Activated CD4-positive, CD25-positive, alpha-beta regulatory T cell treated with anti-CD3 and anti-CD28 coated beads, Interleukin-2, amount 50 U/mL, for 72 hours (primary cell): ENCODE measurements at places on chromosomes 4 and X.

DNA sequence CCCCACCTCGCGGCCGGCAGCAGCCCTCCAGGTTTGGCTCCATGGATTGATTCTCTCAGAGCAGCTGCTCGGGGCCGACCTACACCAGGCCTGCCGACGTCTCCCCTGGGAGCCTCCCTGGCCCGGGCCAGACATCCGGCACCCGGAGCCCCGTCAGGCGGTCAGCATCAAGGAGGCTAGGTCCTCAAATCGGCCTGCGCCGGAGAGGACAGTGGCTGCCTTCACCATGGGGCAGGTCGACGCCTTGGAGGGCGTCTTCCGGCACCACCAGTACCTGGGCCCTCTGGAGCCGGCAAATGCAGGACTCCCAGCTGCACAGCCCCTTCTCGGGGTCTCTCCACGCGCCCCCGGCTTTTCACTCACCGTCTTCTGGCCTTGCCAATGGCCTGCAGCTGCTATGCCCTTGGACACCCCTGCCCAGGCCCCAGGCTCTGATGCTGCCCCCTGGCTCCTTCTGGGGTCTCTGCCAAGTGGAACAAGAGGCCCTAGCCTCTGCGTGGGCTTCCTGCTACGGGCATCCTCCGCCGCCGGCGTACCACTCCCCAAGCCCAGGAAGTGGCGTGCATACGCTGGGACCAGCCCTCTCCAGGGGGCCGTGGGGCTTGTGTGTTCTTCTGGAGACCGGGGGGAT, 341.8 kb downstream of the MAGEB5 start:
- DNase-seq: no peak

- DNase-seq: no peak
Measured at GRCh38 chrX:32825009-32825408, 386.3 kb downstream of the DMD start.

DNA sequence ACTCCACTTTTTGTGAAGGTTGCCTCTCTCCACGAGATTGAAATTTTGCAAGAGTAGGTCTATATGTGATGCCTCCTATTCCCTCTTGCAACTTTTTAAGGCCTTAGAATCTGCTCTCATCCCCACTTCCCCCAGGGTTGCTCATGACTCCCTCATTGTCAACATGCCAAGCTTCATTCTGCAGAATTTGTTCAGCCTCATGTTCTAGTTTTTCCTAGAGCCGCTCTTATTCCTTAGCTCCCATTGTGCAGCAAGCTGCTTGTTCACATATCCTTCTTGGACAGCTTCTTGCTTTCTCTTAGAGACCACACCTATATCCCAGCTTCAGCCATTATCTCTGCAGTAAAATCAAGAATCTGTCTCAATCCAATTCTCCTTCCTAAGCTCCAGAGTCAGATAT, 82.4 kb downstream of the CNGA2 start:
- no peak for DNase-seq

DNA sequence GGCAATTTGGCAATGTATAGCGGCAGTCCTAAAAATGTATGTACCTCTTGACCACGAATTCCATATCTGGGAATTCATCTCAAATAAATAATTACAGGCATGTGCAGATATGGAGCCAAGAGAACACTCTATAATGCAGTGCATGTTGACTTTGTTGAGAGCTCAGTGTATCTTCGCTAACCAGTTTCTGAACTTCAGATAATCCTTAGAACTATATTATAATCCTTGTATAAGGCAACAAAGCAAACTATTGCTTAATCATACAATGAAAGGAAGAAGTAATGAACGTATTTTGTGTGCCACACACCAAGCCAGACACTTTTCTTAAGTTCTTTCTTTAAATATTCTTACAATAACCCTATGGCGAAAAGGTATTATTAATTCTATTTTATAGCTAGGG, 168.5 kb downstream of the SMIM20 start:
- DNase-seq: no peak

DNA sequence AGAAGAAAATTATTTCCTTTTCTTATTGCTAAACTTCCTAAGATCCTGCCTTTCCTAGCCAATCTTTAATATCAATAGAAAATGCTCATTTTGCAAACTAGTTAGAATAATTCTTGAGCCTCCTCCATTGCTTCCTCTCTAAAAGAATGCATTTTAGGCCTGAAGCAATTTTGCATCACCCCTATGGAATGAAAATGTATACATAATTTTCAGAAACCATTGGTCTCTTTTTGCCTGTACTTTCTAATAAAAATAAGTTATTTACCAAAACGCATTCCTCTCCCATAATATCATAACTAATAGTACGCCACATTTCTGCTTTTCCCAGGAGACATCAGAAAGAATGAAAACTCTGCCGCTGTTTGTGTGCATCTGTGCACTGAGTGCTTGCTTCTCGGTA, 1.7 kb downstream of the MUC7 start:
- no peak for DNase-seq
